Activated CD4-positive, alpha-beta T cell treated with anti-CD3 and anti-CD28 coated beads for 48 hours (primary cell): ENCODE measurements at places on chromosomes 6 and 20.

- DNase-seq = no peak
Observed at GRCh38 chr6:16345449-16346330, 107.3 kb downstream of the GMPR start.

DNA sequence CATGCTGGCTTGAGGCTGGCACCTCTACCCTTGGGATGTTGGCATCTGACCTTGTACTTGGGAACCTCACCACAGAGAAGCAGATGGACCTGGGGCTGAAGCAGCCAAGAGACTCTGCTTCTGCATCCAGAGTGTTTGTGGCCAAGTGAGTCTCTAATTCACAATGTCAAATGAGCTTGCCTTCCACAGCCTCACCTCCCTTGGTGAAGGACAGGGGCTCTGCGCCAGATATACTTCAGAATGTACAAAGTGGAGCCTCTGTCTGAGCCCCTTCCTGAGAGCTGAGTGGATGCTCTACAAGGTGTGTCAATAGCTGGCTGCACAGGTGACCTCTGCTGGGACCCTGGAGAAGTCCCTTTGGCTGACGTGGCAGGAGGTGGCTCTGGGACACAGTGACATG lies 508.9 kb downstream of the CDH26 start:
- no peak for DNase-seq

GRCh38 chr20:17969278-17969883 lies 563 bp downstream of the MGME1 start:
- DNase-seq = peak; percentile 63

DNA sequence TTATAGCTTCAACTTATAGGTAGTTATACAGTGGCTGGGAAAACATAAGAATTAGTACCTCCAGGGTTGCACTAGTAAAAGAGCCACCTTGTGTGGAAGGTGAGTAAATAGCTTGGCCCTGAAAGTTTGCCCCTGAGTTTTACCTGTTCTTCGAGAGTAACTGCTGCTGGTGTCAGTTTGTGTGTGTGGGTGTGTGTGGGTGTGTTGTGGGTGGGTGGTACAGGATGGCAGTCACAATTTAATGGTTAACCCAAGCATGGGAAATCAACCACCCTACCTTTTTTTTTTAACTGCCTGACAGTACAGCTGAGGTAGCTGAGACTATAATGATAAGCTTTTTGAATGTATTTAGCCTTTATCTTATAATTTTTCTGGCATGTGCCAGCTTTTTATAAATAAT lies 137.3 kb downstream of the STXBP5 start:
- no peak for DNase-seq

- DNase-seq = no peak
Observed at GRCh38 chr6:35602133-35602946, 86.4 kb downstream of the FKBP5 start.
